Thyroid gland (tissue), 4 donors: ENCODE measurements at places on chromosomes 4 and X. TPM values are rescaled to one million over a fixed set of nuclear protein-coding genes. Genes with fewer than 3 reads are reported as not detected.

- DNase-seq: no peak
These were observed 52.1 kb downstream of the RTL5 start for GRCh38 chrX:72079607-72080006.

Gene CXXC4
- total RNA-seq: 5.2 TPM

Gene RENBP
- 3.6 TPM for total RNA-seq

- peak; percentile 50 for DNase-seq
These were observed 83.6 kb downstream of the TSPAN5 start for GRCh38 chr4:98574816-98575215.

- no peak for DNase-seq
These were observed 35.9 kb downstream of the PNMA5 start for GRCh38 chrX:152958047-152958446.

Gene SUPT20HL2
- total RNA-seq: not detected

DNA sequence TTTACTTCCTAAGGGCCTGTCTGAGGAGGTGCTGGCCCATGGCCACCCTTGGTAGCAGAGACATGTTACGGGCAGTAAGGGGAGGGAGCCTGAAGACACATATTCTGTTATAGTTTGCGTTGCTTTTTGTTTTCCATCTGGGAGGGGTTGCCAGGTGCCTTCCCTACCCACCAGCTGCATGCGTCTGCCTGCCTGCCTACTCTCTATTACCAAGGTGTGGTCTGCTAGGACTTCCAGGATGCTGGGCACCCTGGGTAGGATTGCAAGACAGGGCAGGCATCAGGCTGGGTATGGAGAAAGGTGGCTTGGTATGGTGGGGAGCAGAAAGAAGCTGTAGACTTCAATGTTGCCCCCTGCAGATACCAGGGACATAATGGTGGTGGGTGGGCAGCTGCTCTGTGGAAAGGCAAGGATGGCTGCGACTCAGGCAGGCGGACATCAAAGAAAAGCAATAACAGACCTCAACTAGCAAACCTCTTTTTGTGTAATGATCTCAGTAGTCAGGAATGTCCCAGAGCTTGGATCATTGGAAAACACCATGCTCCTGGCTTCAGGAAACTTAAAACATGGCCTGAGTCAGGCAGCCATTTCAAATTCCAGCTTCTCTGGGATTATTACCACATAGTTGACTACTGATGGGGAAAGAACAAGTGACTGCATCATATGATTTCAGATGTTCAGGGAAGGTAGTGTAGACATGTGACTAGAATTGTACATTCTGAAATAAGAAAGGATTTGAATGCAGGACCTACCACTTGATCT is 67.8 kb downstream of the HOPX start:
- peak; percentile 16 for DNase-seq

DNA sequence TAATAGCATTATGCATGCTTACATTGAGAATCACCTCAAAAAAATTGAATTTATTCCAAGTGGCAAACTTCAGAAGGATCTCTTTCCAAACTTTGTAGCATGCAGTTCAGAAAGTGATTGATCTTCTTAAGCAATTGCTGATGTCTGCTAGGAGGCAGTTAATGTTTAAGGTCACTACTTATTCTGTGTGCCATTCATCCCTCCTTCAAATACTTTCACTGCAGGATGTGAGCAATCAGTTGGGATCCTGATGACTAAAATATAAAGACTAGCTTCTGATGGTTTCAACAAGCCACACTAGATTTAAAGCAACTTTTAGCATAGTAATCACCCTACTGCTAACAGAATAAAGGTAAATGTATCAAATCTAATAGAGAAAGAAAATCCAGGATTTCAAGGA is 414.1 kb downstream of the ADGRL3 start:
- DNase-seq: no peak

GRCh38 chrX:39065051-39065871 is 264.0 kb downstream of the MID1IP1 start:
- DNase-seq: no peak

DNA sequence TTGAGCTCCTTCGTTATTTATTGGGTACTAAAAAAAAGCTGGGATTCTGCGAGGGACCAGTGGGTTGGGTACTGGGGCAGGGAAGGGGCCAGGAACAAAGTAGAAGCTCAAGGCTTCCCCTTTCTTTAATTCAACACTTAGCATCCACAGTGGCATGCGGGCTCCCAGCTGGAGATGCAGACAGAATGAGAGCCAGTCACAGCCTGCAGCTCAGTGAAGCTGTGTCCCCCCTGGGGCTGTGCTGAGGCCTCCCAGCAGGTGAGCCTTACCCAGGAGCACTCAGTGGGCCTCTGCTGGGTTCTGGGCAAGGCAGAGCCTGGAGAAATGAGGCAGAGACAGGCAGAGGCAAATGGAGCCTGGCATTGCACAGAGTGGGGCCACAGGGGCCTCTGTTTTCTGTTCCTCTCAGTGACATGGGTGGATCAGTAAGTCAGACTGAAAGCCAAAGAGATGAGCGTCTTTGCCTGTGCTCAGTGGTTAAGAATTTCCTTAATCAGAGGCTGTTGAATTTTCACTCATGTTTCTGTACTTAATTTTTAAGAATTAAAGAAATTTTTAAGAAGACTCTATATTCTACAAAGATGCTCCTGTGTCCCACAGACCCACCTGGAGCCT is 181.4 kb upstream of the RBPJ start:
- no peak for DNase-seq

Gene FGF2
- 4.0 TPM for total RNA-seq

GRCh38 chrX:151552743-151553142 is 10.7 kb upstream of the PASD1 start:
- no peak for DNase-seq

GRCh38 chr4:94531991-94532789 is 80.4 kb downstream of the PDLIM5 start:
- DNase-seq: no peak

- DNase-seq: no peak
These were observed 222.1 kb downstream of the PCDH18 start for GRCh38 chr4:137310166-137310565.

DNA sequence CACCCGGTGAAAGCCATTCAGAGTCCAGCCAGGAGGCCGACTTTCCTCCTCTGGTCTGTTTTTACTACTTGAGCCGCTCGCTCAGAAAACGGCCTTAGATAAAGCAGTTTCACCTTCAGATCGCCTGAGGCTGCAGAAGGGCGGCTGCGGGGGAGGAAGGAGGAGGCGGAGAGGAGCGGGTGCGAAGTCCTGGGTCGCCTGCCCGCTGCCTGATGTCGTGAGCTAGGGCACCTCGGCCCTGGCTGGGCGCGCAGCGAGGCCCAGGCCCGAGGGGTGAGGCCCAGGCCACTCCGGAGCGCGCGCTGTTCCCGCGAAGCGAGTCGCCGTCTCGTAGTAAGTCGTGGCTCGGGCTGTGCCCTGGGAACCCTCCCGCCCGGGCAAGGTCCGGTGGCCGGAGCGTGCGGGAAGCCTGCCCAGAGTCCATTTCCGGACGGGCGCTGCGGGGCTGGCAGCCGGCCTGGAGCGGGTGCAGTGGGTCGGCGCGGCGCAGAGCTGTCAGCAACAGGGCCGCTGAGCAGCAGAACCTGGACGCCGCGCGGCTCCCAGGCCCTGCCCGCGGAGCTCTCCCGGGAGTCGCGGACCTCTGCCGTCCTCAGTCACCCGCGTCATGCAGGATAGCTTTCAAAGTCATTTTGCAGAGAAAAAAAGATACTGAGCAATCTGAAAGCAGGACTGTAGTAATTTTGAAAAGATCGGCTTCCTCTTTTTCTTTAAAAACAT is 18.6 kb downstream of the TRIM2 start:
- DNase-seq: peak; percentile 73

Gene GAGE12E
- not detected for total RNA-seq

- DNase-seq: no peak
These were observed 43.3 kb upstream of the SLC39A8 start for GRCh38 chr4:102388611-102389010.

DNA sequence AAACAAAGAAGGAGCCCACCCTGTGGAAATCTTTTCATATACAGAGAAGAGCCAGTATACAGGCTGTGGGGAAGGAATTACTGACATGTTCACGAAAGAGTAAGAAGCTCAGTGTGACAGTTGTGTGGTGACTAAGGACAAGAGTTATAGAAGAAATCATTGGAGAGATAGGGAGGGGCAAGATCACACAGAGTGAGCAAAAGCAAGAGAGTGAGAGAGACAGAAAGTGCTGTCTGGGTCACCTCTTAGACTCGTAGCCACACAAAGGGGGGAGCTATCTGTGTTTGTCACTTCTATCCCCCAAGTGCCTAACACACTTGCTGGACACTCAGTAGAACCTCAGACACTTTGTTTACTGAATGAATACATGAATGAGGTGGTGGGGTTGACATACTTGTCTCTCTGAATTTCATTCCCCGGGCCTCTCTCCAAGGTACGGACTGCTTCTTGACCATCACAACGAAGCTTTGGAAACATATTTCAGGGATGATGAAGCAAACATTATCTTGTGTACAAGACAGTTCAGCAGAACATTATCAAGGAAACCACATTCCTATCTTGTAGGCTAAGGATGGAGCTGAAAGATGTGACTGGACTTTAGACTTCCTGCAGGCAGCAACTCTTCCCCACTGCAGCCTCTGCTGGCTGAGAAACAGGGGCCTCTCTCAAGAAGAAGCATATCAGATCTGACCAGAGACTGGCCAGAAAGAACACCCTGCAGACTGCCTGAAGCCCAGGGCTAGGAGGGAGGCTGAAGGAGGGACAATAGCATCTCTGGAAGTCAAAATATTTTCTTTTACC is 168.2 kb downstream of the AMELX start:
- no peak for DNase-seq

- no peak for DNase-seq
These were observed 59.0 kb upstream of the VCX3B start for GRCh38 chrX:8405631-8406030.
